ENCODE measurements at places on chromosomes 4 and X.

GRCh38 chr4:181293541-181293940 lies 949.7 kb upstream of the TENM3 start:
- no peak for DNase-seq

GRCh38 chrX:122363112-122363795 lies 820.8 kb upstream of the GRIA3 start:
- DNase-seq = no peak

DNA sequence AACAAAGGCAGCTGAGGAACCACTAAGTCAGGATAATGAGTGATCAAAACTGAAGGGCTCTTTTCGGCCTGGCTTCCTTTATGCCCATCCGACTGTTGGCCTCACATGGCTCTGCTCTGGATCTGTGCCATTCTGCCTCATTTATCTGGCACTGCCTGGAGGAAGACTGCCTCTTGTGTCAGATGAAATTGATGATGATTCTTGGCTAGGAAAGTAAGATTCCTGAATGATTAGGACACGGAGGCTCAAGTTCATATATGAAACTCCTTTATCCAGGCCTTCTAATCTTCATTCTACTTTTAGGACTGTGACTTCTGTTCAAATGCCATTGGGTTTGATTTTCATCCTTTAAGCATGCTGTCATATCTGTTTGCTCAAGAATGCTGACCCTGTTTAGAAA lies 475.4 kb upstream of the RPS6KA3 start:
- peak; percentile 18 for DNase-seq

GRCh38 chrX:8235026-8235425 lies 64.0 kb upstream of the VCX2 start:
- DNase-seq = no peak

- DNase-seq = no peak
Measured at GRCh38 chr4:55837903-55838302, 15.5 kb upstream of the EXOC1 start.

DNA sequence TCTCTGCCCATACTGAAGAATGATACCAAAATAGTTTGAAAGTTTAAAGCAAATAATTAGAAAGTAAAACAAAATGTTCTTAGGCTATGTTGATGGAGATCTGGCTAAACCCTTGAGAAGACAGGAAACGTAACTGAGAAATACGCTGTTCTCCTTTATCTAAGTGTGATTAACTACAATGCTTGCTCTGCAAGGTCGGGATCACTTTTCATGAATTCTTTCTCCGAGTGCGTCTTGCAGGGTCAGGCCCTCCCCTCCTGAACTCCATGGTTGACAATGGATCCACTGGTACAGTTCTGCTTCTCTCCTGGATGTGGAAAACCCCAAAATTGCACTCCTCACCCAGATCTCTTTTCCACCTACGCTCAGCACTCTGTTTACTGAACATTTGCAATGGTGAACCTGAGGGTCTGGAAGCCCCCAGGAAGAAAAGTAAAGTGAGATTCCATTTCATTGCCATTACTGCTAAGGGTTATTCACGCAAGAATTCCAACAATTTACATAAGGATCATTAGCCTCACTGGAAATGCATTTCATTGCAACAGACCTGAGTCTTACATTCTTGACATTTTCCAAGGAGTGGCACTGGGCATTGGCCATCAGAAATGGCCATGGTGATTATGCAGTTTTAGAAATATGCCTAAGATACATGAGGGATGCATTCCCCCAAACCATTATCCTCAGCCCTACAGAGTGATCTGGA lies 24.6 kb upstream of the WWC2 start:
- no peak for DNase-seq

Measured in NCI-H524 (cell line).